ENCODE measurements at places on chromosomes 11 and 22.

GRCh38 chr11:79100093-79100910, 340.5 kb downstream of the TENM4 start:
- DNase-seq, result peak; percentile 24

DNA sequence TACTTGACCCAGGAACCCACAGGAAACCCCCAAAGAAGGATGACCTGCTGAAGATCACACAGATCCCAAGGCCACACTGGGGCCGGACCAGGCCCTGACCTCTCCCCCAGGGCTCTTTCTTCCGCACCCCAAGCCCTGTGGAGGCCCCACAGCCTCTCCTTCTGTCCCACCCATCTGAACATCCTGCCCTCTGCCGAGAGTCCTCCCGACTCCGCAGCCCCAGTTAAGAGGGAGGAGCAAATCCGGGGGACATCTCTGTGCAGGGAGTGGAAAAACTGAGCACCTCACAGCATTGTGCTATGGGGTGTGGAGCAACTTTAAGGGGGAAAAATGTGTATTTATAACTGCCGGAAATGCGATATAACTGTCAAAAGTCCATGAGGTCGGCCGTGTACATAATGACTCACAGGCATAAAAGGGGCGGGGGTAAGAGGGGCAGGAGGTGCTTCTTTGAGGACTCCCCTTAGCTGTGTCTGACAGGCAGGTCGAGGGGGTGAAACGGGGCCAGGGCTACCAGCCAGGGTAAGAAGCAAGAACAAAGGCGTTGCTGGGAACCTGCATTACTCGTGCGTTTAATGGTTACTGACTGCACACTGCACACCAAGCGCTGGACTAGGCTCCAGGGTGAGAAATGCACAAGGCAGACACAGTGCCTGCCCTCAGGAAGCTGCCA, 57.2 kb downstream of the WNT11 start:
- no peak for DNase-seq

DNA sequence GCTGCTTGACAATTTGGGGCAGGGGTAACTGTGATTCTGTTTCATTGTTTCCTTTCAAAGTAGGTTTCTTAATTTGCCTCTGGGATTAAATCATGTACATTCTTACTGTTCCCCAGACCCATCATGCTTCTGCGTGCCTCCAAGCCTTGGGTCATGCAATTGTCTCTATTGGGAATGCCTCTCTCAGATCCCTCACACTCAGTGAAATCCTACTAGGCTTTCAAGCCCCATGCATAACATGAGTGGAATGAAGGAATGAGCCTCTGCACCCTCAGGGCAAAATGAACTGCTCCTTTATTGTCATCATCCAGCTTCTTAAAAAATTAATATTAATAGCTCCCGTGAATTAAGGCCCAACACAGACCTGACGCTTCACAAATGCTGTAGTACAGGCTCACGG, 381.7 kb downstream of the TENM4 start:
- no peak for DNase-seq

GRCh38 chr11:109728056-109728455, 306.1 kb downstream of the C11orf87 start:
- no peak for DNase-seq

- DNase-seq, result peak; percentile 69
Observed at GRCh38 chr22:49825944-49826602, 1.6 kb downstream of the BRD1 start.

DNA sequence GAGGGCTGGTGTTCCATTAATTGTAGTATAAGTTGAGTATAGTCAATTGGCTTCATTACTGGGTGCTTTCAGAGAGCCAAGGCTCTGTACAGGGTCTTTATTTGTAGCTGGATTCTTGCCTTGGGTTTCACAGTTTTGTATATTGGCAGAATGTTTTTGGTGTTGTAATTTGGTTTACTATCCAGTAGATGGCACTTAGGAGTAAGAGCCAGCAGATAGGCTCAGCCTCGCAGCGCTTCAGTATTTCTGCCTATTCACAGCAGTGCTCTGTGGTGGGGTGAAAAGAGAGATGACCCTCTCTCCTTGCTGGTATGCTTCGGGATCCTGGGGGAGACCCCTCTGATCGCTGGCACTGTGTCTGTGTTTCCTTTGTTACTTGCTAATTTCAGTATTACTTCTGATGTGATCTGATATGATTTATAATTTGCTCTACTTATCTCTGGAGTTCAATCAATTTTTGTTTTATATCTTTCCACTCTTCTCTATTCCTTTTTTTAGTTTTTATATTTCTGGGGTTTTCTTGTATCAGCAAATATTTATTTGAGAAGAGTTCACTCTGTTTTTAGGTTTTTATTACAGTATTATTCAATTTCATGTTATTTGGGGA, 52.2 kb downstream of the ANO5 start:
- peak; percentile 1 for DNase-seq

DNA sequence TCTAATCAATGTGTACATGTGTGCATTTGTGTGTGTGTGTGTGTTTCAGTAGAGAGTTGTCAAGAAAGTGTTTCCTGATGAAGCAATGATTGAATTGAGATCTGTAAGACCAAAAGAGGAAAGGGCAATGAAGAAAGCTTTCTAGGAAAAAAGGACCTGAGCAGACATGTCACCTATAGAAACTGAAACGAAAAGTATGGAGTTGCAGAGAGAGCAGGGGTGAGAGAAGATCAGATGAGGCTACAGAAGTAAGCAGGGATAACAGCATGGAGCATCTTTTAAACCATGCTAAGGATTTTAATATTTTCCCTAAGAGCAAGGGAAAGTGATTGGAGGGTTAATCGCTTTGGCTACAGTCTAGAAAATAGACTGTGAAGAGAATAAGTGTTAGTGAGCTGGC, 1459.4 kb upstream of the TENM4 start:
- DNase-seq, result no peak

DNA sequence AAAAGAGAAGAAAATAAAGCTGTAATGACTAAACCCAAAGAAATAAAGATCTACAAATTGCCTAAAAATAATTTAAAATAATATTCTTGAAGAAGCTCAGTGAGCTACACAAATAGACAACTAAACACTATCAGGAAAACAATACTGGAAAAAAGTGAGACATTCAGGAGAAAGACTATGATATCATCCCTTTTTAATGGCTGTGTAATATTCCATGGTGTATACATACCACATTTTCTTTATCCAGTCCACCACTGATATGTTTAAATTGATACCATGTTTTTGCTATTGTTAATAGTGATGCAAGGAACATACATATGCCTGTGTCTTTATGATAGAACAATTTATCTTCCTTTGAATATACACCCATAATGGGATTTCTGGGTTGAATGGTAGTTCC, 13.1 kb upstream of the OR6T1 start:
- DNase-seq, result no peak

DNA sequence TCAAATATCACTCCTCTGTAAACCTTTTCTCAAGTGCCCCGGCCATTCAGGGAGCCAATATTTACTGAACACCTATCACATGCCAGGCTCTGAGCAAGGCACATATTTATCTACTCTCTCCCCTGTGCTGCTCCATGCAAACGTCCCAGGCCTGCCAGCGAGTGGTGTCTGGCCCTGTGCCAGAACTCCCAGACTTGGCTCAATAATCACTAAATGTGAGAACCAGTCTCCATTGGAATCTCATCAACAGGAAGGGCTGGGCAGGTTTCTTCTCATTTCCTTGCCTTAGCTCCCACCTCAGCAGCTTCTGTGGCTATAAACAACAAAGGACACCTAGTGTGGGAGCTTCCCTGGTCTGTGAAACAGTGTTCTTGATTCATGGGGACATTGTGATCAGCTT, 21.7 kb downstream of the RASSF10 start:
- DNase-seq, result no peak

DNA sequence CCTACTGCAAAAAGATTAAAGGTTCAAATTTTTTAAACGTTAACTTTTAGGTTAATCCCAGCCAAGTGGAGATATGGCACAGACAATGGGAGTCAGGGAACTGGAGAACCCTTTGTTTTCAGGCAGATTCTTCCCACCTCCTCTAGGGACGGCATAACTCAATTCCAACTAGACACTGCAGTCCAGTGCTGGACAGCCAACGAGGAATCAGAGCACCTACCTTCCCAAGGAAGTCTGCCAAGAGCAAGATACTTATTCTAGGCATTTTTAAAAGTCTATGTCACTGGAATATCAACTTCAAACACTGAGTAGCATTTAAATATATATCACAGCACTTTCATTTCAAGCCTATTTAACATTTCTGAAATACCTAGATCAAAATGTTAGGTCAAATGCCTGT, 7.3 kb downstream of the CADM1 start:
- no peak for DNase-seq

DNA sequence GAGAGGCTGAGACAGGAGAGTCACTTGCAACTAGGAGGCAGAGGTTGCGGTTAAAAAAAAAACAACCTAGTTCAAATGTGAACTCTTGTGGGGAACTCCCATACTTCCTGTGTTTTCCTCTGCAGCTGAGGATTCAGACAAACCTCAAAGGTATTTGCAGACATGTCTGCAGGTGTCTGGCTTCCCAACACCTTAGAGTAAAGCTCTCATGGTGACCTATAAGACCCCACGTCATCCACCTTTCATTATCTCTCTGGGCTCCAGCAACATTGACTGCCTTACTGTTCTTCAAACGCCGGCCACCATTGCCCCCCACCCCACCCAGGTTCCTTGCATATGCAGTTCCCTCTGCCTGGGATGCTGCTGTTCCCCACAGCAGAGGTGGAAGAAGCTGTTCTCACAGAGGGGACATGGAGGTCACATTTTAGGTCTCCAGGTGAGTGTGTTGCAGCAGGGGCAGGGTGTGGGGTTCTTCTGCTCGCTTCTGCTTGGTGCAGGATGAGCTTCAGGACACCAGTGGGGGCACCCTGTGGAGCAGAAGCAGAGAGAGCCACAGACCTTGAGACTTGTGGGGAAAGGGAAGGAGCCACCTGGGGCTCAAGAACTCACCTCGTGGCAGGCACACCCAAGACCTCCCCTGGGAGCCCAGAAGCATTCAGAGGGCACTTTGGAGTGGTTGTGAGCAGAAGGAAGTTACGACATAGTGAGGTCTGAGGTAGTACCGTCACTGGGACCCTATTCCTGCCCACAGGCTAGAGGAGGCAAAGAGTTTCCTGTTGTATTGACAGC, 203.2 kb downstream of the CSNK2A3 start:
- DNase-seq, result peak; percentile 17

DNA sequence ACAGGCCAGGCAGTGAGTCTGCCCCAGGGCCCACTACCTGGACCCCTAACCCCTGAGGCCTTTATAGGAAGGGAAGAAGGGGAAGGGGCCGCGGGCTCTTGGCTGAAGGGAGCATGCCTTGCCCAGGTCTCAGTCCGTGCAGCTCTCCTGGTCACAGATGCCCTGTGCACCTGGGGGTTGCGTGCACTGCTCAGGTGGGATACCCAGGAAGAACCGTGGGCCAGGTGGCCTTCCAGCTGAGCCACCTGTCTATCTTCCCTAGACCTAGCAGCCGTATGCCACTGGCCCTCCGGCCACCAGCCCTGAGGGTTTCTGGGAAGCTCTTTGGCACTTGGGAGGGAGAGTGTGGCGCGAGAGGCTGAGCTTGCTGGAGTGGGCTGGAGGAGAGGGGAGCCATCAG, 1178.6 kb downstream of the BRD1 start:
- DNase-seq, result no peak

- DNase-seq, result no peak
Observed at GRCh38 chr22:44393066-44393465, 80.3 kb upstream of the SHISAL1 start.

DNA sequence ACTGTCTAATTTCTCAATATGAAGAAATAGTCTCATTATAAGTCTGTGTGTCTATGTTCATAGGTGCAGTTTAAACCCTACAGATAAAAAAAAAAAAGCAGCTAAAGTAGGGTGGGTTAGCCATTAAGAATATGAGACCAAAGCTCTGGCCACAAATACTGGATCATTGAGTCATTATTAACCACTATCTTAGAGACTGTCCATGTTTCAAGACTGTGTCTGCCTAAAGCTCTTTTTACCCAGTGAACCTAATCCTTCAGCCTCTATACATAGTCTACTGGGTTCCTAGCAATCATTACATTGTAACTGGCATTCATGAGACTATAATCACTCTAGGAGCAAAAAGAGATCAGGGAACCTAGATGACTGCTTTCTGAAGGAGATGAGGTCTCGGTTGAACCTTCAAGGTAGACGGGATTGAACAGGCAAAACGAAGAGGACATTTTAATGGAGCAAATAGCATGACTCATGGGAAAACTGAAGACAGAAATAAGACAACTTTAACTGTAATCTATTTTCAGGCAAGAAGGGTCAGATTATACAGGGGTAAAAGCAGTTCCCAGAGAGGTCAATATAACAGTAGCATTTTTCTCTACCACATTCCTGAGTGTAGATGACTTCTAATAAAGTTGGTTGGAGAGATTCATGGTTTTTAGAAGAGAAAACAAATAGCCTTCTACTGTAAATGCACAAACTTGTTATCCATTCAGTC, 64.0 kb upstream of the FIBIN start:
- no peak for DNase-seq

- DNase-seq, result no peak
Observed at GRCh38 chr11:65262381-65262680, 569 bp downstream of the POLA2 start.

DNA sequence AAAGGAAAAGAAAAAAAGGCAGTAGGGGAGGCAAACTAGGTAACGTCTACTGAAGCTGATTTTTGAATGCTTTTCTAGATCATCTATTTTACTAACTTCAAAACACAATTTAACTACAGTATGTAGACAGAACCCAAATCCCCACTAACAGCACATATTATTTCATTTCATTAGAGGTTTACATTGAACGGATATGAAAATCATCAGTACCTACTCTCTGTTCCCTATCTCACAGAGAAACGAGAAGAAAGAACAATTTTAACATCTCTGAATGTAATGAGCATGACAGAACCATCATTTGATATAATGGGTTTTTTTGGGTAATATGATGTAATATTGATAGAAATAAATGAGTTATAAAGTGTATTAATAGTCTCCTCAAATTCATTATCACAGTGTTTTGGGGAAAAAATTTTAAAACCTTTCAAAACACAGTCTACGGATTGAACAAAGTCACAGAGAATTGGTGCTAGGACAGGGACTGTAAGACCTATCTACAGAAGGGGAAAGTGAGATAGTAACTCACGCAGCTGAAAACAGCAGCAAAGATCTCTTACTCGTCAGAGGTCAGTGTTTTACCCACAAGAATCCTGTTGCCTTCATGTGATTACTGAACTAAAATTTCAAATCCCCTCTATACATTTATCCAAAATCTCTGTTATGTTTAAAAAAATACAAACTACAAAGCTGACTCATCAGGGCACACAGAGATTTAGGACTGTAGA, 77.3 kb downstream of the ZBTB44 start:
- no peak for DNase-seq

Measured in stimulated activated CD4-positive, alpha-beta T cell treated with anti-CD3 and anti-CD28 coated beads, Interleukin-2, amount 100 ng/mL, for 24 hours (primary cell).